ENCODE measurements at places on chromosomes 3 and 15.

DNA sequence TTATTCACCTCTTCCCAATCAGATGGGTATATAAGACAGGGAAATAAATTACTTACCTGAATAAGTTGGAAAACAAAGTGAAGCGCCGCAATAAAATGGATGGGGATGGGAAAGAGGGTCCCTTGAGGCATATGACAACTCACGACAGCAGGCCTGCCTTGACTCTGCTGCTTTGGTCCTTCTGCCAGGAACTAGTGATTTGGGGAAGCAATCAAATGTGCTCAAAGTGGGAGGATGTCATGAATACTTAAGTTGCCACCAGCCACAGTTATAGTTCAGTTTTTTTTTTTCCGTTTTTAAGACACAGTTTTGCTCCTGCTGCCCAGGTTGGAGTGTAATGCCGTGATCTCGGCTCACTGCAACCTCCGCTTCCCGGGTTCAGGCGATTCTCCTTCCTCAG lies 4.6 kb downstream of the PARL start:
- DNase-seq = no peak

GRCh38 chr3:131988209-131988608 lies 46.6 kb downstream of the CPNE4 start:
- DNase-seq = no peak

DNA sequence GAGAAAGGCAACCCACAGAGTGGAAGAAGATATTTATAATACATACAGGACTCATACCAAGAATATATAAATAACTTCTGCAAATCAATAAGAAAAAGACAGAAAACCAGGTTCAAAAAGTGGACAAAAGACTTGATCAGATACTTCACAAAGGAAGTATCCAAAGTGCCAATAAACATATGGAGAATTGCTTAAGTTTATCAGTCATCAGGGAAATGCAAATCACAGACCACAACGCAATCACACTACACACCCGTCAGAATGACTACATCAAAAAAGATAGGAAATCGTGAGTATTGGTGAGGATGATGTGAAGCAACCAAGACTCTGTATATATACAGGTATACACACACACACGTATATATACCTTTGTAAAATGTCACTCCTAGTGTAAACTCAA lies 180.6 kb downstream of the FAM43A start:
- no peak for DNase-seq

GRCh38 chr3:33063651-33064051 lies 33.3 kb downstream of the GLB1 start:
- DNase-seq = no peak

- DNase-seq = no peak
Measured at GRCh38 chr3:61742006-61742405, 180.6 kb downstream of the PTPRG start.

GRCh38 chr15:63492541-63493077 lies 11.8 kb upstream of the USP3 start:
- DNase-seq = no peak

GRCh38 chr15:101269479-101270223 lies 7.6 kb downstream of the SELENOS start:
- DNase-seq = no peak

DNA sequence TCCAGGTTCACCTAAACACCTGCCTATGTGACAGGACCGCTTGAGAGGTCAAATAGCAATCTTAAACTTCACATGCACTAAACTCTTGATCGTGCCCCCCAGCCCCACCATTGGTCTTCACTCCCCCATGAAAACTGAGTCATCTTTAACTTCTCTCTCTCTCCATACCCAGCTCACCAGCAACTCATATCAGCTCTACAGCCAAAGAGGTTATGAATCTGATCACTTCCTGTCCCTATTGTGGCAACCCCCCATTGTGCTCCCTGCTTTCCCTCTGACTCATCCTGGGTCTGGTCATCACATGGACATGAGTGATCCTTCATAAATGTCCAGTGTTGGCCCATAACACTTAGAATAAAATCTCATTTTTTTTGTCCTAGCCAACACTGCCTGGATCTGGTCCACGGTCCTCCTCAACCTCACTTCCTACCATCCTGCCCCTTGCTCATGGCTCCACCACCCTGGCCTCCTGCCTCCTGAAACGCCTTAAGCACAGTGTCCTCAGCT lies 103.4 kb upstream of the HACD2 start:
- no peak for DNase-seq

DNA sequence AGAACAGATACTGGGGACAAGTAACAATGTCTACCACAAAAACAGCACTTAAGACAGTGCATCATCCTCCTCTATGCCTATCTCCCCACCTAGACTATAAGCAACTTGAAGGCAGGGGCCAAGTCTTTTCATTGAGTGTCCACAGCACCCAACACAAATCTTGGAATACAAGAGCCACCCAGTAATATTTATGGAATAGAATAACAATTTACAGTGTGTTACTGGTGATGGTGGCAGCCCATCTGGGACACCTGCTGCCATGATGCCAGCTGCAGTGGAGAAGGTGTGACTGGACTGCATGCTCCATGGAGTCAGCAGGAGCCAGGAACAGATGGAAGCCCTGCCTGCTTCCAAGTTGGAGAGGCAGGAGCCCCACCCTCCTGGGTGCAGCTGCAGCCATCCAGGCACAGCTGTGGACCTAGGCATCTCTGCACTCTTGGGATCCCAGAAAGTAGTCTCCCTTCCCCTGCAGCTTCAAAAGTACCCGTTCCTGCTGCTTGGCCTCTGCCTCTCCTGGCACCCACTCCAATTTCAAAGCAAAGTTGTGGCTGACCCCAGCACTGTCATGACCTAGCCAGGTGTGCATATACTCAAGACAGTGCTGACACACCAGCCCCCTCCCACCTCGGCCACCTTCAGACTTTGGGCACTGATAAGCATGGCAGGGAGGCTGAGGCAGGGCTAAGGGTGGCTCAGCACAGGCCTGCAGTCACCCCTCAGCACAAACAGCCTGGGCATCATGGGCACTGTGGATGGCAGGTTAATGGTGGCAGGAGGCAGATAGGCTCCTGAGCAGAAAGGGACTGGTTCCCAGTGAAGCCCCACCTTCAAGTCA lies 94.5 kb downstream of the TPRA1 start:
- no peak for DNase-seq

Data from hypothalamus (tissue), 51 donors.